AML-193 (cell line): ENCODE measurements at places on chromosomes 1 and 21.

- DNase-seq = no peak
These were observed 34.4 kb downstream of the KLHL20 start for GRCh38 chr1:173749137-173749536.

DNA sequence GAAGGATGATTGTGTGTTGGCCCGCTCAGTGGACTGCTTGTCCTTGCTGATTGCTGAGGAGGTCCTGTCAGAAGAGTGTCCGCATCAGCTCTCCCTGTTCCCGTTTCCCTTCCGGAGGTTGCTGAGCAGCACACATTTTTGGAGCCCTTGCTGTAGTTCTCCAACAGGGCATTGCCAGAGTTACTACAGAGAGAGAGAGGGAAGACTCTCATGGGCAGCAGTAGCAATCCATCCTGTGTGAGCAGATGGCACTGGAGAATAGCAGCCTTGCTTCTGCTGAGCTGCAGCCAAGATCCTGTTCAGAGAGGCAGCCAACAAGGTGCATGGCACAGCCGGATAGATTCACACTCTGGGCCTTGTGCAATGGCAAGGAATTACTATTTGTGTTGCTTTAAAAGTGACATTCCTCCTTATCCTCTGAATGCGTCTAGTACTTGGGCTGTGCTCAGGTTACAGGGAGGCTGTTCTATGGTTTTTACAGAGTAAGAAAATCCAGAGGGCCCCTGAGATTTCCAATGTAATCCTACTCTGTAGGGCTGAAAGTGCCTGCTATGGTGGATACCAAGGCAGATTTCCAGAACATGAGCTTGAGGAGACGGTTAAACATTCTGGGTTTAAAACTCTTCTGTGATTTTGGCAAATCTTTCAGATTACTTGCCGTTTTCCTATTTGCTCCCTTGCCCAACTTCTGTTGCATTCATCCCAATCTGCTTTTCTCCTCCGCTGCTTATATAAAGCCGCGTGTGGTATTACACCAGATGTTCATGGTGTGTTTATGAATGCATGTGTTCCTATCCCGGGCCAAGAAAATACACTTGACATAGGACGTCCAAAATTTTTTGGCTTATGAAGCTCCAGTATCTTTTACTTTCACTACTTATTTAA, 27.4 kb downstream of the AK4 start:
- DNase-seq = no peak

GRCh38 chr21:38136201-38136600, 120.6 kb upstream of the KCNJ15 start:
- no peak for DNase-seq

DNA sequence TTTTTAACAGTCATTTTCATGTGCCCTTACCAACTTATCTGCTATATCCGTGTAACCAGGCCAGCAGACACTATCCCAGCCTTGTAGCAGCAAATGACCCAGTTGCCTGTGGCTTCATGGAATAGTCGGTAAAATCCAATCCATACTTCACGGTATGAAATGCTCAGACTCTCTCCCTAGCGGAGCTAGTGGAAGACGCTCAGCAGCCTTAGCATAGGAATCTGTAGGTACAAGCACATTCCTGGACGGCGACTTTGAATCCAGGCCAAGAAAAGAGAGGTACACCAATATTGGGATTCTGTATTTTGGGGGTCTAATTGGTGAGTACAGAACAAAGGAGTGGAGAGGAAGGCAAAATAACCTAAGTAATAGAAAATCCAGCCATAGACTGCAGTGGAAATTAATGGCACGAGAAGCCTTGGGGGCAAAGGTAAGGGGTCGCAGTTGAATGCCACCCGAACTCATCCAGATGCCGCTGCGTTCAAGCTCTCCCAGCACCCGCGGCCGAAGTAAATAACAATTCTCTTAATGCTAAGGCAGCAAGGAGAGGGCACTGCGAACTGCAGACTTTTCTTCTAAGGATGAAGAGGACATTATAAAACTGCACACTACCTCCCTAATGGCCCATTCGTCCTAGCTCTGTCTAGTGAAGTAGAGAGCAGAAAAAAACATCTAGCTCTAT, 17.7 kb upstream of the TBX15 start:
- DNase-seq = no peak

- DNase-seq = peak; percentile 1
These were observed 1388.1 kb downstream of the AMY1C start for GRCh38 chr1:105137543-105138457.

- no peak for DNase-seq
These were observed 165.8 kb upstream of the EDN2 start for GRCh38 chr1:41650028-41650880.

DNA sequence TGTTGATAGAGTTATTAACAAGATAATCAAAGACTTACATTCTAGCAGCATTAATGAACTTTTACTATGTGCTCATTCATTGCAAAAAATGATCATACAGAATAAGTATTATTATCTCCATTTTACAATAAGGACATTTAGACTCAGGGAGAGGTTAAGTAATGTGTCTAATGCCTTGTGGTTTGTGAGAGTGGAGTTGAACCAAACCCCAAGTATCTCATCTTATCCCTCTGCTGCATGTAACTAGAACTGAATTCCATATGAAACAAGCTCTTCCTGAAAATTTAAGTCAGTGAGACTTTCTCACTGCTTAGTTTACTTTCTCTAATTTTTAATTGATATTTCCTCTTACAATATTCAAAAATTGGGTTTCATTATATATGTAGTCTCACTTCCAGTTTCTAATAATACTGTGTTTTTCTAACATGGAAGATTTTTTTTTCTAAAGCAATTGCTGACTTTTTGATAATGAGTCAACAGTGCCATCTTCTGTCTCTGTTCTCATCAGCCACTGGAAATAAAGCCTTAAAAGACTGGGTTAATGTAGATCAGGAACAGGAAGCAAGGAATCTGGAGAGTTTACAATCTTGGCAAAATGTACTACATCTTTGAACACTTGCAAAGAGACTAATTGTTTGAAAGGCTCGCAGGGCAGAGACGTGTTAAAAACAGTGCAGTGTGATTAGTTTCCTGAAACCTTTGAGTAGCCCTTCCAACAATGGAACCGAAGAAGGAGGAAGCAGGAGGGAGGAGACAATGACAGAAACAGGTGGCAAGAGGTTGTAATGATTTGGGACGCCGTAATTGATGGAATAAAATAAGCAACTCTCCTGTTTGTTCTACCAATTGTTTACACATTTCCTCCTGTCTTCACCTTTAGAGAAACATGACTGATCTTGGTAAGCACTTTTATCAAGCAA, 567.6 kb downstream of the MRPL39 start:
- DNase-seq = peak; percentile 73

DNA sequence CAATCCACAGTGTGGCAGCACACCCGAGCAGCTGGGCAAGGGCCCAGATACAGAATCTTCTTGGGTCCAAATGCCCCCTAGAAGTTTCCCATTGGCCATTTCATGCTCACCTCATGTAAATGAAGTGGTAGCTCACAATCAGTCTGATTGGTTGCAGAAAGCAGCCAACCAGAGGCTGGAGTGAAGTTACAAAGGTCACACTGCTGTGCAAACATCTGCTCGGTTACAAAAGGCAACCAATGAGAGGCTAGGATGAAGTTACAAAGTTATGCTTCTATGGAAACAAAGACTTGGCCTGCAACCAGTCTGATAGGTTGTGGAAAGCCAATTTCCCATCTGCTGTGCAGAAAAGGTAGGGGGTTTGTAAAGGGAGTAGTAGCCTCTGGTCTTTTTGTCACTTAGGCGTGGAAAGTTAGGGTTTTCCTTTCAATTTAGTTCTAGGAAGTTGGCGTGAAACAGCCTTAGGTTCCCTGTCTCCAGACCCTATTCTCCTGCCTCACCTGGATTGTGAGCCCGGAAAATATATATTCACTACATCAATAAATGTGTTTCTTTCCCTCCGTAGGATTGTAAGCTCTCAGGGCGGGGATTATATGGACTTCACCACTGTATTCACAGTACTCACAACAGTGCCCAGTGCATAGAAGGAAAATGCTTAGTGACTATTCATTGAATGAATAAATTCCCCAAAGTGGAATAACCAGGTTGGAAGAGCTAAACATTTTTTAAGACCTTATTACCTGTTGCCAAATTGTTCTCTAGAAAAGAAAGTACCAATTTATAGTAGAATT, 91.9 kb downstream of the URB2 start:
- no peak for DNase-seq

- peak; percentile 50 for DNase-seq
These were observed 26.1 kb downstream of the PADI6 start for GRCh38 chr1:17397910-17398695.

GRCh38 chr1:51679435-51679834, 62.5 kb downstream of the OSBPL9 start:
- no peak for DNase-seq

- DNase-seq = no peak
These were observed 2.6 kb downstream of the NDC1 start for GRCh38 chr1:53835491-53835890.

- no peak for DNase-seq
These were observed 42.9 kb downstream of the INKA2 start for GRCh38 chr1:111696330-111696729.

GRCh38 chr1:180163041-180163440, 8.4 kb downstream of the QSOX1 start:
- DNase-seq = peak; percentile 81

DNA sequence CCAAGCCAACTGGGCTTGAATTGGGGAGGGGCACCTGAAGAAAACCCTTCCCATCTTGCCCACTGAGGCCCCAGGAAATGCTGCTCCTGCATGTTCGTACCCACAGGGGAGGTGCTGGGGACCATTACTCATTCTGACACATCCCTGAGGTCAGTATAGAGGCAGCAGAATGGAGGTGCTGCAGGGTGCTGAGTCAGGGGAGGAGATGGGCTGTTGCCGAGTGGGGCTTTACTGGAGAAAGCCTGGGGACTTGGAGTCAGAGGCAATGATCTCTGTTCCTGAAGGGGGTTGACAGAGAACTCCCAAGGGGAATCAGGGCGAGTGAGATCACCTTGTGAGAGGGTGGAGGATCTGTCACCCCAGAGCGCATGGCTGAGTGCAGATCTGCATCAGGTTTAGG, 40.2 kb upstream of the KCNA10 start:
- DNase-seq = no peak

DNA sequence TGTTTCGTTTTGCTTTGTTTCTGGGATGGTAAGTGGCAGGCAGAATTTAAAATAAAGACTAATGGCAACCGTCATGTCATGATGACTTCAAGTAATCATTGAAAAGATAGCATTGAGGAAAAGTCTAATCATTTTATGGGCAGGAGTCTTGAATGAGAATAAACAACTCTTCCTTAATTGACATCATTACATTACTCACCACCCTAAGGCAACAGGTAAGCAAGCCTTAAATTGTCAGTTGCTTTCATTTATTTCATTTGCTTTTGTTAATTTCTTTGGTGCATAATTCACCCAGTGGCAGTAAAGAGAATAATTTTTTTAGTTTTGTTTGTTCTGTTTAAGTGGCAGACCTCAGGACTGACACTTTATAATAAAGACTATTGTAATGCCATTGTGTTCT, 669.0 kb downstream of the RWDD3 start:
- no peak for DNase-seq

- no peak for DNase-seq
These were observed 79.3 kb upstream of the TLR5 start for GRCh38 chr1:223222377-223222776.

DNA sequence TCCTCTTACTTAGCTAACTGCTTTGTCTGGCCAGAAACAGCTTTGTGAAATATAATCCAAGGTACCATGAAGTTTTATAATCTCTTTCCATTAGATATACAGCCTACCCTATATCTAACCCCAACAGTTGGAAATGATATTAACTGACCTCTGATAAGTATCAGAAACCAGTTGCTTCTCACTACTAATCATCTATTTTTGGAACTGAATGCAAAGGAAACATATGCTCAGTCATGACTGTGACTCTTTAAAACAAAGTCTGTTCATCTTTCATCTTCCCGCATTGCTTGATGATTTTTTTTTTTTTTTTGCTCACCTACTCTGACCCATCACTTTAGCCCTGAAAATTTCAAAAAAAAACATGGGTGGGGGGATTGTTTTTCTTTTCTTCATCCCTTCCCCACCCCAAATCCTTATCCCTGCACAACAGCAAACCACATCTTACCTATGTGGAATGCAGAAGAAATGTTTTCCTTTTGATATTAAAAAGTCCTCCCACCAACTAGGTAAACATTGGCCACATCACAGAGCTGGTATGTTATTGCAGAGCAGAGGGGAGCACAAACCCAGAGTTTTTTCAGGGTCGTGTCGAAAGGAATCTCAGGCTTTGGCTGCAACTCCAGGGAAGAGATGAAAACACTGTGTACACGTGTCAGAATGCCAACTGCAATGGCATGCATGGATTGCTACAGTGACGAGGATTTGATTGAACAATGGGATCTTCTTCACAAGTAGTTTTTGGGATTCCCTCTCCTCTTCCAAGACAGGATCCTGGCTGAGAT, 137.3 kb downstream of the SLC30A10 start:
- DNase-seq = no peak

GRCh38 chr1:21046132-21046531, 130.6 kb downstream of the EIF4G3 start:
- no peak for DNase-seq

DNA sequence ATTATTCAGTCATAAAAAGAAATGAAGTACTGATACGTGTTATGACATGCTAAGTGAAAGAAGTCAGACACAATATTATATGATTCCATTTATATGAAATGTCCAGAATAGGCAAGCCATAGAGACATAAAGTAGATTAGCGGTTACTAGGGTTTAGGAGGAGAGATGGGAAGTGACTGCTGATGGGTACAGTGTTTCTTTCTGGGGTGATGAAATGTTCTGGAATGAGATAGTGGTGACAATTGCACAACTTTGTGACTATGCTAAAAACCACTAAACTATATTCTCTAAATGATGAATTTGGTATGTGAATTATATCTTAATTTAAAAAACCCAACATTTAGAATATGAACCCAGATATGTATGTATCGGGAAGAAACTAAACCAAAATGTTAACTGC, 27.6 kb downstream of the IPP start:
- DNase-seq = peak; percentile 56

- no peak for DNase-seq
These were observed 51.1 kb downstream of the KCNK1 start for GRCh38 chr1:233664804-233665574.

DNA sequence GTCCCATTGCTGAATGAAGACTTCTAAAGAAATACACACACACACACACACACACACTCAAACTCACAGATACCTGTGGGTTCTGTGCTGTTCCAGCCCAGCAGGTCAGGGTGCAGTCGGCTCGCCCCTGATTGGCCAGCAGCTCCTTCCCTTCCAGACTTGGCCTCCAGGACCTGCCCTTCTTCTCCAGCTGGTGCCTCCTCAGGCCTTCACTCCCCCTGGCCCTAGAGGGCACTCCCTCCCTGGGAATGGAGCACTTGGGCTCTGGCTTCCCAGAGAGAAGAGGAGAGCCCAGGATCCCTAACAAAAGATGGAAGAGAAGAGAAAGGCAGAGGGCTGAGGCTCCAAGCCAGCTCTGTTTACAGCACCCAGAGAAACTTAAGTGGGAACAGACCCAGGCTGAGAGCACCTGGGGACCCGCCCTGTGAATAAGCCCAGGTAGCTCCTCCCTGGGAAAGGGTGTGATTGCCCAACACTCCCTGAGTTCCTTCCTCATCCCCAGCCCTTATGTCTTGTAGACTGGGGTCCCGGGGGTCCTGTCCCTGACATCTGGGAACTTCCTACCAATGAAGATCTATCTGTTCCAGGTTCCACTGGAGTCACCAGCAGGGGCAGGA, at the start of gene PGLYRP3:
TSS of gene PGLYRP3 (minus strand) at position 383 of the 617 bp plus-strand sequence. CDS start 2,287 bp downstream, outside the sequence.
- DNase-seq = no peak

GRCh38 chr21:28588997-28589396, 403.7 kb downstream of the LTN1 start:
- no peak for DNase-seq
